ENCODE measurements at places on chromosomes 2 and 18.

- DNase-seq = no peak
Observed at GRCh38 chr2:179253226-179253625, 11.4 kb downstream of the SESTD1 start.

GRCh38 chr2:3403587-3404334 lies 24.3 kb downstream of the TRAPPC12 start:
- DNase-seq = no peak

- DNase-seq = no peak
Observed at GRCh38 chr2:105362862-105363591, 25.7 kb downstream of the C2orf49 start.

DNA sequence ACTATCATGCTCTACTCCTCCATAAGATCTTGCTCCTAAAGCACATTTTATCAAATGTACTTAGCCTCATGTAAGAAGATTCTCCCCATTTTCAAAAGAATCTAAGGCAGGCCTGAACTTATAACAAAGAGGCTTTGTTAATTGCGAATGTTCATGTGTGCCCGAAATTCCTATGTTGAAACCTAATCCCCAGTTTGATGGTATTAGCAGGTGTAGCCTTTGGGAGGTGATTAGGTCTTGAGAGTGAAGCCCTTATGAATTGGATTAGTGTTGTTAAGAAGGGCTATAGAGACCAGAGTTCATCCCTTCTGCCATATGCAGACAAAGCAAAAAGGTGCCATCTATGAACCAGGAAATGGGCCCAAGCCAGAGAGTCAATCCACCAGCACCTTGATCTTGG lies 234.5 kb downstream of the PAX3 start:
- DNase-seq = no peak

GRCh38 chr2:141906678-141907077 lies 224.1 kb downstream of the LRP1B start:
- DNase-seq = no peak

DNA sequence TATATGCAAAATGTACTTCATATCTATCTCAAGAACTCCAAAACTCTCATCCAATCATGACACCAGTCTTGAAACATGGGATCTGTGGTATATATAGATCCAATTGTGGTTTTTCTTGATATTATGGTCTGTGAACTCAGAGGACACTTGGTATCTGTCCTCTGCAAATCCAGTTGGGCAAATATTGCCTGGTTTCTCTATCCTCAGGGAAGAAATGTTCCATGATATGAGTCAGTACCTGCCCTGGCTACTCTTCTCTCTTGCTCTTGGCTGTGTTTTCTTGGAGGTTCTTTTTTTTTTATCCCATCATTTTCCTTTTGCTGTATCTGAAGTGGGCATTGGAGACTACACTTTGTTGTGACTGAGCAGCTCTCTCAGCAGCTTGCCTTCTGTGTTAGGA lies 10.9 kb downstream of the NBEAL1 start:
- peak; percentile 17 for DNase-seq

GRCh38 chr2:68333009-68333408 lies 13.3 kb upstream of the CNRIP1 start:
- DNase-seq = no peak

- DNase-seq = no peak
Observed at GRCh38 chr18:10351858-10352257, 102.6 kb upstream of the APCDD1 start.

GRCh38 chr18:48804856-48805610 lies 145.7 kb downstream of the SMAD7 start:
- no peak for DNase-seq

DNA sequence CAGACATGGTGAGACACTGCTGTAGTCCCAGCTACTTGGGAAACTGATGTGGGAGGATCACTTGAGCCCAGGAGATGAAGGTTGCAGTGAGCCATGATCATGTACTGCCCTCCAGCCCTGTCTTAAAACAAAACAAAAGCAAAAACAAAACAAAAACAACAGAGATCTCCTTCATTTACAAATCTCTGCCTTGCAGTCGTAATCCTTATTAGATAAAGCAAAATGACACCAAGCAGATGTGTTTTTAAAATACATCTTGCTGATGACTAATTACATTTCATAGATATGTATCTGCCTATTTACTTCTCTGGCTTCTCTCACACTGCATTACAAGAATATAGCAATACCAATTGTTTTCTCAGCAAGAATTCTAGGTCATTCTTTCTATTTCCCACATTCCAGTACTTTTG lies 22.8 kb downstream of the NFE2L2 start:
- DNase-seq = peak; percentile 62

- no peak for DNase-seq
Observed at GRCh38 chr2:186884587-186884986, 35.6 kb upstream of the ZSWIM2 start.

DNA sequence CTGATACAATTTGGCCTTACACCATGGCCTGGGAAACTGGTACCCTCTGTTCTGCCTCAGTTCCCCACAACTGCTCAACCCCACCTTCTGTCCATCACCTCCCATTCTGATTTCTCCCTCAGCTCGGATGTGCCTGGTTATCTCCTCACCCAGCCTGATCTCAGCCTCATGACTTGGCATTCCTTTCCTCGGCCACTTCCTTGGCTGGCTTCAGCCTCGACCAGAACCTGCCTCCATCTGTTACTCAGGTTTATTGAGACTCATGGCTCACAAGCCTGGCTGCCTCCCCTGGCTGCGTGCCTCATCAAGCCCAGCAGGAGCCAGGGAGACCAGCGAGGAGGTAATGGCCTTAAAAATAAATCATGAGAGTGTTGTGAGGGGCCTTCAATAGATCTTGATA lies 356.2 kb upstream of the SPRED2 start:
- no peak for DNase-seq

DNA sequence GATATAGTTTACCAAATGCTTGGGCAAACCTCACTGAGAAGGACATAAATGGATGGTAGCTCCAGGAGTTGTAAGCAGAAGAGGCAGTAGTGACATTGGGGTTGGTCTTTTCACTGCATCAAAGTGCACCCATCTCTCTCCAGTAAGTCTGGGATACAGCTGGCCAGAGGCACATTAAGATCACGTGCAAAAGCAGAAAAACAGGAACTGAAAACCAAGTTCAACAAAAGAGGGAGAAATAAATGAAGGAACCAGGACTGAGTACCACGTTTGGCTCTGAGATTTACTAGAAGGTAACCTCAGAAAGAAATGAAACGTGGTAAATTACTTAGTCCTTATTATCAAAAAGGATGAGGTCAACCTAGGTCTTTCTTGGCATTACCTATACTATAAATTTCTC lies 259.2 kb downstream of the OSR1 start:
- no peak for DNase-seq

DNA sequence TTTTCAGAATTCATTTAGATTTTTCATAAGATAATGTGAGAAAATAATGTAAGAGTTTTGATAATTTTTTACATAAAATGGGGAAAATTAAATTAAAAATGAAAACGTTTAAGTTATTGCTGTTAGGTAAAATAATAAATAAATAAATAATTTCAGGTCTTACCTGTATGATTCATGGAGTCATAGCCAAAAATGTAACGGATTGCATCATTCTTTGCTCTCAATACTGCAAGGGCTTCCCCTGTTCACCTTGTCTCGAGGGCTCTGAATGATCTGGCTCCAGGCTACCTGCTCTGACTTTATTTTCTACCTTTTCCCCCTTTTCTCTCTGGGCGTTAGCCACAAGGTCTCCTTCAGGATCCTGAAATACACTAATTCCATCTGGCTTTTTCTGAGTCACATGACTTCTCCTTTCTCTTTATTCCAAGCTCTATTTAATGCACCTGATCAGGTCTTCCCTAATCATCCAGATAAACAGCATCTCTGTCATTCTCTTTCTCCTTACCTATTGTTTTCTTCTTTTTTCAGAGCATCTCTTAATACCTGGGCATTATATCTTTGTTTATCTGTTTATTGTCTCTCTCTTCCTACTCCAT lies 30.0 kb upstream of the CFAP36 start:
- DNase-seq = no peak

GRCh38 chr2:227834423-227834822 lies 20.8 kb downstream of the CCL20 start:
- DNase-seq = no peak

DNA sequence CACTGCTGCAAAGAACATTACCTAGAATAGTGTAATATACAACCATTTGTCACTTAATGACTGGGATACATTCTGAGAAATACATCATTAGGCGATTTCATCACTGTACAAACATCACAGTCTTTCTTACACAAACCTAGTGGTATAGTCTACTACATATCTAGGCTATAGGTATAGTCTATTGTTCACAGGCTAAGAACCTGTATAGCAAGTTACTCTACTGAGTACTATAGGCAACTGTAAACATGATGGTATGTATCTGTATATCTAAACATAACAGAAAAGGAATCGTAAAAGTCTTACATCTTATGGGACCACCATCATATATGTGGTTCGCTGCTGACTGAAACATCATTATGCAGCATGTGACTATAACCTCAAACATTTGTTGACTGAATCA lies 21.4 kb downstream of the SP3 start:
- DNase-seq = no peak

DNA sequence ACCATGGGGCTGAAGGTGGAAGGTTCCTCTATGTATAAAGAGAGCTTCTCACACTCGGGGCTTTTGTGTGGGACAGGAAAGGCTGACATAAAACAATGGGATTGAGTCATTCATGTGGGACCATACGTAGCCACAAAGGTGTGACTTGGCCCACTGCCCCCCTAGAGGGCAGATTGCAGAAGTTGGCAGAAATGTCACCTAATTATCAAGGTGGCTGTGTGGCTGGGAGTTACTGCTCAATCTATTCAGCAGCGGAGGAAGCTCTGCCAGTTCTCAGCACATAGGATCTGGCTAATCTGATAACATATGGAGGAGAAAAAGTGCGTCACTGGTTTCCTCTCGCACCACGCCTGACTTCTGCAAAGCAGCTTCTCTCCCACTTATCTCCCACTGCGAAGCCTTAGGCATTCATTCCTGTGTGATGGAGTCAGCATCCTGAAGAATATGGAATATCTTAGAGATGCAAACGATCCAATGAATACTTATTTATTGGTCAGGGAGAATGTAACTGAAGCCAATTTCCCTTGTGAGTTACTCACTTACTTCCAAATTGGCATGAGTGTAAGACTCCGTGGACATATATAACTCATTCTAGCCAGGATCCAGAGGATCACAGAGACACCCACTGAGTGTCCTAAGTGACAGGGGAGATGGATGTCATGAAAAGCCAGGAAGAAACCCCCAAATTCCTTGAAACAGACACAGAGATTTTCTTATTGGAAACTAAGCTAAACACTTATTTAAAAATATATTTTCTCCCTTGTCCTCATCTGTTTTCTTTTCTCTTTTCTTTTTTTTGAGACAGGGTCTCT lies 344.8 kb downstream of the TGIF1 start:
- peak; percentile 69 for DNase-seq

GRCh38 chr2:85584354-85584856 lies at the start of gene VAMP5:
Gene VAMP5 (plus strand): TSS chr2:85584431. CDS start chr2:85584491, 60 bp downstream.
- peak; percentile 61 for DNase-seq

DNA sequence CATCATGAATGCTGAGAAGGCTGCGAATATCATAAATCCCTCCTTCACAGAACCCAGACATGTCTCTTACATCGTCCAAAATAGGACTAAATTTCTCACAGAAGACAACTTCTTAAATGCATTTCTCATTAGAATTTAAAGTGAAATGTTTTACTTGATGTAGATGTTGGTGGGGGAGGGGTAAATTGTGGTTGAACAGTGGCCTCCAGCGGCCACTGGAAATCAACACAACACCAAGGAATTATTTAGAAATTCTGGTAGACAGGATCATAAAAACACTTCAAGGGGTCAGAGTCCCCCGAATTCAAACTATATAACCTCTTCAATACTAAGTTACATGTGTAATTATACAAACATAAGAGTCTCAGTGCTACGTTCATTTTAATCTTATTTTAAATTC lies 135.9 kb downstream of the ABCA12 start:
- peak; percentile 87 for DNase-seq

- DNase-seq = no peak
Observed at GRCh38 chr2:32835148-32835547, 111.6 kb upstream of the LTBP1 start.

DNA sequence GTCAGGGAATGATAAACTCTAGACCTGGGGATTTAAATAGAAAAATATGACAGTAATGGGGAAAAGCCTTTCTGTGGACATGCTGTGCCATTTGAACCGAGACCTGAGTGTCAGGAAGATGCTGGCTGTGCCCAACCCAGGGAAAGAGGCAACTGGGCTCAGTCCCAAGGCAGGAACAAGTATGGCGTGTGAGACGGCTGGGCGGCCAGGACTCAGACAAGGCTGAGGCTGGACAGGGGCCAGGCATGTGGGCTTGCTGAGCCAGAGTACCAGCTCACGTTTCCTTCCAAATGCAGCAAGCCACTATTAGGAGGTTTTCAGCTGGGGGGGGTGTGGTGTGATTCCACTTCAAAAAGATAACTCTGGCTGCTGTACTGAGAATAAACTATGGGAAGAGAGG lies 92.4 kb downstream of the INPP5D start:
- DNase-seq = peak; percentile 10

- no peak for DNase-seq
Observed at GRCh38 chr2:18940184-18940583, 350.8 kb upstream of the NT5C1B start.

- DNase-seq = no peak
Observed at GRCh38 chr2:195508139-195508455, 148.9 kb upstream of the SLC39A10 start.

GRCh38 chr2:231528636-231529030 lies 1.6 kb downstream of the NMUR1 start:
- DNase-seq = no peak
